ENCODE measurements at places on chromosomes 6 and 20. TPM values are rescaled to one million over a fixed set of nuclear protein-coding genes. Genes with fewer than 3 reads are reported as not detected.

DNA sequence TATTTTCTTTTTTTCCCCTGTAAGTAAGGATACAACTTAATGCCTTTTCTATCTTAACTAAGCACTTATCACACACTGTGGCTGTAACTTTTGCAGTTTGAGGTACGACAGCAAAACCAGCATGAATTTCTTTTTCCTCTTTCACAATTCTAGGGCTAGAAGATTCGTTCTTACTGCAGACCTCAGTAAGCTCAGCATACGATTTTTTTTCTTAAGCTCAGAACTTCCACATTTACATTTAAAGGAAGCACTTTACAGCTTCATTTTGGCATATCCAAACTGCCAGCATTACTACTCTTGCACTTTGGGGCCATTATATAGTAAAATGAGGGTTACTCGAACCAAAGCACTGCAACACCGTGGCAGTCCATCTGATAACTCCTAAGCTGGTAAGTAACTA is 889 bp upstream of the CHMP4B start:
- H3K27me3 ChIP-seq: no peaks in the 10 kb centered on the region
- H3K4me3 ChIP-seq: peak overlapping the region; percentile 48
- H3K36me3 ChIP-seq: no peaks in the 10 kb centered on the region

- H3K4me1 ChIP-seq: no peaks in the 10 kb centered on the region
- H3K36me3 ChIP-seq: no peaks in the 10 kb centered on the region
- no peak for DNase-seq
- H3K4me3 ChIP-seq: no peak overlapping the region
These were observed 22.0 kb upstream of the SIRPD start for GRCh38 chr20:1579488-1579887.

RIPPLY2 gene
- 0.66 TPM for total RNA-seq

- H3K36me3 ChIP-seq: no peaks in the 10 kb centered on the region
- no peak for DNase-seq
- no peaks in the 10 kb centered on the region for H3K27me3 ChIP-seq
- no peak overlapping the region for H3K27ac ChIP-seq
These were observed 182.0 kb downstream of the COL21A1 start for GRCh38 chr6:56065408-56065807.

- H3K27ac ChIP-seq: no peak overlapping the region
- no peak overlapping the region for H3K4me3 ChIP-seq
- H3K36me3 ChIP-seq: no peaks in the 10 kb centered on the region
- H3K27me3 ChIP-seq: peaks cover 54% of the 10 kb centered on the region
- peaks cover 6% of the 10 kb centered on the region for H3K4me1 ChIP-seq
These were observed 35.8 kb upstream of the PHACTR3 start for GRCh38 chr20:59568509-59569024.

SPACA1 gene
- not detected for total RNA-seq

THBS2 gene
- total RNA-seq: 1.3 TPM

FGD2 gene
- total RNA-seq: not detected

SYCP2L gene
- 5.6 TPM for total RNA-seq

GRCh38 chr6:79947191-79948186 is at the start of gene ELOVL4:
Gene ELOVL4, minus strand, starts transcription at chr6:79947553. Its CDS starts 274 bp downstream, at chr6:79947279.
- H3K27ac ChIP-seq: peak within 1 kb of the TSS; percentile 53
- DNase-seq: peak; percentile 63

DNA sequence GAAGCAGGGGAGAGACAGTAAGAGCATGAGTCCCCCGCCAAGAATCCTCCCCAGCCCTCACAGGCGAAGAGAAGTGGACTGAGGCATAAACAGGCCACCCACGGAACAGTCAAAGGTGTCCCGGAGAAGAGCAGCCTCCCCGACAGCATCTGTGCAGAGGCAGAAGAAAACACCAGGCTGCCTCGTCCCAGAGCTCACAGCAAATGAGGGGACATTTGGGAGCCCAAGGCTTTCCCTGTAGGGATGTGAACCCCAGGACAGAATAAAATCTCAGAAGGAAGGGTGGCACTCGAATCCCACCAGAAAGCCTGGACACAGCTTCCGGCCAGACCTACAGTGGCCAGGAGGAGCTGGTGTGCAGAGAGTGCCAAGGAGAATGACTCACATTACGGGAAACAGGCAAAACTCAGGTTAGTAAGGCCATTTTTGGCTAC is 90.4 kb downstream of the DLL1 start:
- no peak for DNase-seq
- H3K36me3 ChIP-seq: peaks cover 4% of the 10 kb centered on the region
- peaks cover 3% of the 10 kb centered on the region for H3K27me3 ChIP-seq
- H3K4me1 ChIP-seq: no peaks in the 10 kb centered on the region
- H3K27ac ChIP-seq: peak overlapping the region; percentile 63
- H3K4me3 ChIP-seq: no peak overlapping the region

DNA sequence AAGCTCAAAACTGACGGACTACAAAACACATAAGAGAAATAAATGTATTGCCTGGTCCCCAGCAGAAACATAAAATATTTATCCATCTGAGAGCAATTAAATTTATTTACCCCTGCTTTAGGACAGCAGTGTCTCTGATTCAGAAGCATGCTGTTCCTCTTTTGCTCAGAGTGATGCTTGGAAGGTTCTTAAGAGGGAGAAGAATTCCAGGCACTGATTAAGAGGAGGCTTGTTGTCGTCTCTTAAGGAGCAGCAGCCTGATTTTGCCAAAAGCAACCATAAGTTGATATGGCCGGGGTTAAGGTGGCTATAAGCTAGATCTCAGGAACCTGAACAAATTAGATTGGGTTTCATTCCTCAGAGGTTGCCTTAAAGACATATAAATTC is 25.8 kb downstream of the CAP2 start:
- H3K4me1 ChIP-seq: peaks cover 9% of the 10 kb centered on the region
- no peaks in the 10 kb centered on the region for H3K27me3 ChIP-seq
- no peak overlapping the region for H3K27ac ChIP-seq
- no peak overlapping the region for H3K4me3 ChIP-seq
- no peak for DNase-seq

NHSL1 gene
- total RNA-seq: 56.6 TPM

DNA sequence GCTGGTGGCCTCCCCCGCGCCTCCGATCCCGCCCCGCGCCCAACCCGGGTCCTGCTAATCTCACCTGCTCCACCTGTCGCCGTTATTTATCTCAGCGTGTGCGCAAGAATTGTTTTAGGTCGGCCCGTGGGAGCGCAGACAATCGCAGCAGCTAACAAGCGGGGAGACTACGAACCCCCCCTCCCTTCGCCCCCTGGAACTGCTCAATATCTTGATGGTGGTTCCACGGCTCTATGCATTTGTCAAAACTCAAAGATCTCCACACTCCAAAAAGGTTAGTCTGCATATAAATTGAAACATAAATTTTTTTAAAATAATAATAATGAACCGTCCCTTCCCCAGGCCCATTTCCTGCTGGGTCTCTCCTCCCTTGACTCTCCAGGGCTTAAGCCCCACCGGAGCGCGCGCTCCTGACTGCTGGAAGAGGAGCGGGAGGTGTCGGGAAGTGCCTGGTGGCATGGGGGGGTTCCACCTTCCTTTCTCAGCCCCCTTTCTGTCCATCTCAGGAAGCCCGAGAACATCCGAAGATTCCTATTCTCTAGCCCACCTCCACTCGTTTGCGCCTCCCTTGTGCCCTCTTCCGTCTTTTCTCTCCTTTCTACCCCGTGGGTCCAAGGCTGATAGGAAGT is 1.6 kb upstream of the MDGA1 start:
- H3K4me1 ChIP-seq: peaks cover 43% of the 10 kb centered on the region
- peaks cover 50% of the 10 kb centered on the region for H3K27me3 ChIP-seq
- no peak for DNase-seq
- H3K27ac ChIP-seq: no peak overlapping the region
- no peaks in the 10 kb centered on the region for H3K36me3 ChIP-seq

GRCh38 chr6:71033171-71033570 is 76.3 kb upstream of the B3GAT2 start:
- peak overlapping the region; percentile 21 for H3K4me3 ChIP-seq
- DNase-seq: no peak
- no peaks in the 10 kb centered on the region for H3K27me3 ChIP-seq
- no peaks in the 10 kb centered on the region for H3K36me3 ChIP-seq
- peaks cover 56% of the 10 kb centered on the region for H3K4me1 ChIP-seq

- peak; percentile 35 for DNase-seq
- H3K4me1 ChIP-seq: peaks cover 9% of the 10 kb centered on the region
- H3K27me3 ChIP-seq: no peaks in the 10 kb centered on the region
- H3K36me3 ChIP-seq: no peaks in the 10 kb centered on the region
- H3K4me3 ChIP-seq: no peak overlapping the region
These were observed 60.2 kb upstream of the RALY start for GRCh38 chr20:33933469-33933909.

- H3K4me1 ChIP-seq: peaks cover 9% of the 10 kb centered on the region
- H3K27me3 ChIP-seq: no peaks in the 10 kb centered on the region
- no peaks in the 10 kb centered on the region for H3K36me3 ChIP-seq
- H3K4me3 ChIP-seq: no peak overlapping the region
These were observed 9.2 kb downstream of the SIM1 start for GRCh38 chr6:100455230-100456124.

GRCh38 chr6:84767526-84768201 is 3.3 kb upstream of the TBX18 start:
- peaks cover 4% of the 10 kb centered on the region for H3K36me3 ChIP-seq
- DNase-seq: no peak

PRL gene
- total RNA-seq: not detected

DNA sequence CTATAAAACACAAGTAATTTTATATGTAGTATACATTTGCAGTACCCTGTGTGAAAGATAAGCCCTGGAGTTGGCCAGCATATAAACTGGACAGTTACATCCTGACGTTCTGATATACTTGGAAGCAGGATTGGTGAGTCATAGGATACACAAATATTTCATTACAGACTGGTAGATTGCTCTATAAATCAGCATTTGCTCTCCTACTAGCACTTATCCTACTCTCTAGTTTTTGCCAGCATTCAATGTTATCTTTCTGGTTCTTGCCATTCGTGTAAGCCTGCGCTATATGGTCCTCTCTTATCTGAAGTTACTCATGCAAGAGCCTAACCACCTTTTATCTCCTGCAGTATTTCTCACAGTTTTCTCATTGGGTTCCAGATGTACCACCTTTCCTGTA is 680.2 kb upstream of the MMS22L start:
- no peaks in the 10 kb centered on the region for H3K27me3 ChIP-seq
- H3K36me3 ChIP-seq: no peaks in the 10 kb centered on the region
- no peaks in the 10 kb centered on the region for H3K4me1 ChIP-seq
- no peak for DNase-seq
- H3K4me3 ChIP-seq: no peak overlapping the region
- H3K27ac ChIP-seq: no peak overlapping the region

- DNase-seq: no peak
- peaks cover 40% of the 10 kb centered on the region for H3K27me3 ChIP-seq
- no peaks in the 10 kb centered on the region for H3K36me3 ChIP-seq
- no peaks in the 10 kb centered on the region for H3K4me1 ChIP-seq
- no peak overlapping the region for H3K4me3 ChIP-seq
These were observed 98.1 kb downstream of the DNAH8 start for GRCh38 chr6:38813041-38813823.

- H3K4me1 ChIP-seq: peaks cover 64% of the 10 kb centered on the region
- no peaks in the 10 kb centered on the region for H3K27me3 ChIP-seq
- peak within 1 kb of the TSS; percentile 72 for H3K27ac ChIP-seq
- DNase-seq: peak; percentile 92
- H3K4me3 ChIP-seq: peak within 1 kb of the TSS; percentile 96
- H3K36me3 ChIP-seq: no peaks in the 10 kb centered on the region
These were observed at the start of gene GGT7 for GRCh38 chr20:34872622-34873224. Gene GGT7, minus strand, starts transcription at chr20:34872856. Its CDS starts 41 bp downstream, at chr20:34872815.

- DNase-seq: no peak
- H3K36me3 ChIP-seq: peaks cover 18% of the 10 kb centered on the region
- no peak overlapping the region for H3K4me3 ChIP-seq
- H3K27ac ChIP-seq: peak overlapping the region; percentile 35
- H3K4me1 ChIP-seq: no peaks in the 10 kb centered on the region
These were observed 26.4 kb downstream of the ABHD12 start for GRCh38 chr20:25364180-25364788.

DNA sequence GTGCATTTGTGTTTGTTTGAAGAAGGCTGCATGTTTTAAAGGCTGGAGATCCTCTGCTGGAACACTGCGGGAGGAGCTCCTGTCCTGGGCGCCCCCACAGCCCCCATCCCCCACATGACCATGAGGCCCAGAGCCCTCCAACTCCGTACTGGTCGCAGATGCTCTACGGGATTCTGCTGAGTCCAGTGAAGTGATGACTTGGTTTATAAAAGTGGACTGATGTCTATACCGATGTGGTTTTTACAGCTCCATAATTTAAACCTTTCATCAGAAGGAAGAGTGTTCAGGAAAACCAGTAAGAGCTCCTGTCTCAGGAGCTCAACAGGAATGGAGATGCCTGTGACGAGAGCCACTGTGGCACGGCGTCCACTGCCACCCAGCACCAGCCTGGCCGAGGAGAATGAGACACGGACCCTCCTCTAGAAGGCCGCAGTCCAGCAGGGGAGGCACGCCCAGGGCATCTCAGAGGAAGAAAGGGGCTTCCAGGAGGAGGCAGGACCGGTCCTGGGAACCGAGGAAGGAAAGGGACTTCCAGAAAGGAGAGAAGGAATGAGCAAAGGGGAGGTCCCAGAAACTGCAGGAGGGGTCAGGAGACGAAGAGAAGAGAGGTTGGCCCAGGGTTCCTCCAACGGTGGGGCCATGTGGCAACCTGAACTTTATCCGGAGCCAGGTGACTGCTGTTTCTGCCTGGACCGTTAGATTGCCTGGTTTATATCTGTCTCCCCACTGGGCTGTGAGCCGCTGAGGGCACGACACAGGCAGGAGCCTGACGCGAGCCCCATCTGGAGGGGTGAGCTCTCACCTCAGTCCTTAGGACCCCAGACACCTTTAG is 26.9 kb downstream of the BFSP1 start:
- H3K4me1 ChIP-seq: peaks cover 11% of the 10 kb centered on the region
- peaks cover 52% of the 10 kb centered on the region for H3K27me3 ChIP-seq
- no peak overlapping the region for H3K4me3 ChIP-seq
- H3K36me3 ChIP-seq: no peaks in the 10 kb centered on the region
- no peak overlapping the region for H3K27ac ChIP-seq

GRCh38 chr6:151690303-151690702 is 117.2 kb upstream of the ESR1 start:
- H3K4me1 ChIP-seq: peaks cover 13% of the 10 kb centered on the region
- H3K27me3 ChIP-seq: no peaks in the 10 kb centered on the region
- no peaks in the 10 kb centered on the region for H3K36me3 ChIP-seq
- H3K4me3 ChIP-seq: no peak overlapping the region

- no peak for DNase-seq
- H3K27ac ChIP-seq: no peak overlapping the region
- no peaks in the 10 kb centered on the region for H3K4me1 ChIP-seq
- H3K36me3 ChIP-seq: no peaks in the 10 kb centered on the region
These were observed 347.7 kb downstream of the BCKDHB start for GRCh38 chr6:80454197-80454596.

GRCh38 chr6:44214307-44214706 is 2.4 kb upstream of the MYMX start:
- peaks cover 18% of the 10 kb centered on the region for H3K4me1 ChIP-seq
- no peak overlapping the region for H3K27ac ChIP-seq
- DNase-seq: no peak
- H3K36me3 ChIP-seq: no peaks in the 10 kb centered on the region

GRCh38 chr6:1619673-1620503 is 10.2 kb downstream of the FOXC1 start:
- peaks cover 22% of the 10 kb centered on the region for H3K4me1 ChIP-seq
- no peak overlapping the region for H3K27ac ChIP-seq
- no peaks in the 10 kb centered on the region for H3K36me3 ChIP-seq
- H3K4me3 ChIP-seq: no peak overlapping the region
- peaks cover 96% of the 10 kb centered on the region for H3K27me3 ChIP-seq
- DNase-seq: no peak
